ENCODE measurements at places on chromosomes 12 and 14.

DNA sequence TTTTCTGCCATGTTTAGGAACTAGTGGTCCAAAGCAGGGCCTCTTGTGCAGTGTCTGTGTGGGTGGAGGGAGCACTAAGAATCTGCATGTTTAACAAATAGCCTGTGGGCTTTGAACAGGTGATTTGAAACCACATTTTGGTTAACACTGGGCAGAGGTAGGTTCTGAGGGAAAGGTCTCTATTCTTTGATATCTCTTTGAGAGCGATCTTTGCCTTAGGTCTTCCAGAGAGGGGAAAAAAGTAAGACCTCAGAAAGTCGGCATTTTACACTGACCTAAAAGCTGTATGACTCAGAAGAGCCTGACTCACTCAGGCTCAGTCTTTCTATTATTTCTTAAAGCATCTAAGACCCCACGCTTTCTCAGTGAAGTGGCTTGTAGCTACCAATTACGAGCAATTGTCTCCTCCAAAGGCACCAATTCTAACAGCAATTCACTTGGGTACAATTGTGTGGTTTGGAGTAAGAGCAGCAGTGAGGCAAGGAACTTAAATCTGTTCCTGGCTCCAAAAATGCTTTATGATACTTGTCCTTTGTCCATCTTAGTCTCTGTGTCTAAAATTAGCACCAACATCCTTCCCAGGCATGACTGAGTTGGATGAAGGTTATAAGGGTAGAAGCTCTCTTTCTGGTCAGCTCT, 8.8 kb downstream of the EIF2B2 start:
- DNase-seq, result no peak

DNA sequence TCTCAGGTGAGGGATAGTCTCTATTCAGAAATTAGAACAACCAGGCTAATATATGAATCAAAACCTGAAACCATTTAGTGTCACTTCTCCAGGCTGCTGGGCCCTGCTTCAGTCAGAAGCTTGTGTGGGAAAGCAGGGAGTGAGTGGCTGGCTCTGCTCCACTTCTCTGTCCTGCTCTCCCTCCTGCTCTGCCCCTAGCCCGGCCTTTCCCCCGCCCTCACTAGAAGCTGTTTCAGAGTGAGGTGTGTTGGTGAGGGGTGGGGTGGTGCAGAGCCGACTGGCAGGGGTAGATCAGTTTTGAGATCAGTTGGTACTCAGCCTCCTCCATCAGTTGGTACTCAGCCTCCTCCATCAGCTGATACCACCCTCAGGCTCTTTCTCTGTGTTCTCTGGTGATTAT, 7.0 kb upstream of the PPP1R1A start:
- DNase-seq, result no peak

GRCh38 chr14:50758945-50759344, 72.0 kb downstream of the NIN start:
- DNase-seq, result no peak

DNA sequence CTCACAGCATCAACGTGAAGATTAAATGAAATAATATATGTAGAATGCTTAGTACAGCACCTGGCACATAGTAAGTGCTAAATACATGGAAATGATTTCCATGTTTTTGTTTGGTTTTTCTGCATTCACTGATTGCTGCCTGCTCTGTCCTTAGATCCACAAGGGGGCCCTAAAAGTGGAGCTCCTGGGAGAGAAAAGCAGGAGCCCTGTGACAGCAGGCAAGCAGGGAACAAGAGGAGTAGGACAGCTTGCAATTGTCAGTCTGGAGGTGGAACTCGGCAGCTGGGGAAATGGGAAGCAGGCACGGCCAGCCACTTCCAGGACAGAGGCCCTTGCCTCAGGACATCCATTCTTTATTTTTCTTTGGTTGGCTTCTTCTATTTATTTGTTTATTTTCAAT, 292.9 kb downstream of the BMP4 start:
- DNase-seq, result peak; percentile 10

- DNase-seq, result no peak
Observed at GRCh38 chr14:35617500-35617899, 83.5 kb downstream of the INSM2 start.

- no peak for DNase-seq
Observed at GRCh38 chr14:55180434-55180833, 11.0 kb downstream of the DLGAP5 start.

DNA sequence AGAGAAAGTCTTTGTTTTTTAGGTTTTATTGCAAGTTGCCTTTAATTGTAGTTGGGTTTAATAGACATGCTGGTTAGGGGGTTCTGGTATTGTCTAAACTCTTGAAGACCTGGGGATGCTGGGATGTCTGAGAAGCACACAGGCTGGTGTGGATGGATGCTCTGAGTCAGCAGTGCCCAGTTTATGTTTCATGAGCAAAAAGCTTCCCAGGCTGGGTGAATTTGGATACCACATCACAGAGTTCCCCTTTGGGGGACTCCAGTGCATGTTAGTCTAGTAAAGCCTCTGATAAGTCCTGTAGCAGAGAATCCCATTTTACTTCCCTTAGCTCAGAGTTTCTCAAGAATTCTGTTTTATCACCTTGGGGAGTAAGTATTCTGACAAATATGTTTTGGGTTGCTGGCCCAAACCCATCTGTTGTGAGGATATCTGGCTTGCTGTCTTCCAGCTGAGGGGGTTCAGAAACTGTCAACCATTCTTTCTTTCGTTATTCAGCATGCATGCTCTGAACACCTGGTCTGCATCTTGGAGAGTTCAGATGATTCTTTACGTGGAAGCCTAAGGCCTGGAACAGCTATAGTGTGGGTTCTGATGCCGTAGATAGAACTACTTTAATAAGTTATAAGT, 509.1 kb downstream of the VRK1 start:
- DNase-seq, result no peak

DNA sequence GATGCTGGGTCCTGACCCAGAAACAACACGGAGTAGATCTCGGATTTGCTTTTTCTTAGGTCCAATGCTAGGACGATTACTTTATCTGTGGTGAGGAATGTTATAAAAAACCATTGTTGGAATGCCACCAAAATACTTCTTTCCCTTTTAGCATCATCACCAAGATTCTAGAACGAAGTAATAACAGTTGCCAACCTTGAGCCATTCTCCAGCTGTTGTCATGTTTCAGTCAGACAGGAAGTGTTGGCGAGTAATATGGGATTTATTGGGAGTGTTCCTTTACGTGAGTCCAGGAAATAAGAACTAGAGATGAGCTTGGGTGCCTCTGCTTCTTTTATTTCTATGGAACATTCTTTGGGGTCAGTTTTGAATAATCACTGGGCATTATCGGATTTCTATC, 892.9 kb downstream of the DIO2 start:
- DNase-seq, result no peak

All from HAP-1 (cell line).